ENCODE measurements at places on chromosomes 5 and 9. TPM values are rescaled to one million over a fixed set of nuclear protein-coding genes. Genes with fewer than 3 reads are reported as not detected.

TPM2 gene
- total RNA-seq: 161 TPM

FRMPD1 gene
- total RNA-seq: not detected

HAVCR2 gene
- 30.7 TPM for total RNA-seq

GABRB2 gene
- total RNA-seq: 1.6 TPM

SHOC1 gene
- not detected for total RNA-seq

MRPS27 gene
- total RNA-seq: 34.2 TPM

INIP gene
- total RNA-seq: 22.7 TPM

CTXN3 gene
- not detected for total RNA-seq

RARS1 gene
- 56.6 TPM for total RNA-seq

DRD1 gene
- 0.58 TPM for total RNA-seq

PCDHA12 gene
- total RNA-seq: 8.8 TPM

FAXDC2 gene
- 79.0 TPM for total RNA-seq

GABRA1 gene
- total RNA-seq: not detected

FOXD4L6 gene
- total RNA-seq: not detected

LCNL1 gene
- 5.1 TPM for total RNA-seq

All from upper lobe of right lung (tissue), 1 donor.